ENCODE measurements at places on chromosomes 1 and 21. TPM values are rescaled to one million over a fixed set of nuclear protein-coding genes. Genes with fewer than 3 reads are reported as not detected.

The DLGAP3 gene
- total RNA-seq = 0.24 TPM

The GPR161 gene
- total RNA-seq = 3.4 TPM

The OR2T4 gene
- not detected for total RNA-seq

The FAM89A gene
- 4.2 TPM for total RNA-seq

The DMRTA2 gene
- not detected for total RNA-seq

The PROK1 gene
- total RNA-seq = not detected

The FCMR gene
- total RNA-seq = 1.6 TPM

The DPH2 gene
- 24.7 TPM for total RNA-seq

The SLC2A5 gene
- total RNA-seq = 8.1 TPM

The SEC16B gene
- 4.7 TPM for total RNA-seq

The IL22RA1 gene
- 40.0 TPM for total RNA-seq

The NRIP1 gene
- 78.5 TPM for total RNA-seq

The UBE2U gene
- total RNA-seq = not detected

The XKR8 gene
- total RNA-seq = 9.9 TPM

The BRDT gene
- not detected for total RNA-seq

The PTBP2 gene
- 15.9 TPM for total RNA-seq

The LAMB3 gene
- total RNA-seq = 136 TPM

The SPATA46 gene
- not detected for total RNA-seq

The CASQ1 gene
- total RNA-seq = 0.64 TPM

The LCE3E gene
- not detected for total RNA-seq

The A3GALT2 gene
- not detected for total RNA-seq

The CHIA gene
- total RNA-seq = not detected

The PARK7 gene
- 171 TPM for total RNA-seq

The MATN1 gene
- not detected for total RNA-seq

The EDN2 gene
- 19.3 TPM for total RNA-seq

The ADORA1 gene
- 0.39 TPM for total RNA-seq

The ACTL8 gene
- total RNA-seq = not detected

The CD48 gene
- total RNA-seq = 2.2 TPM

The CELA3B gene
- 0.76 TPM for total RNA-seq

The NTNG1 gene
- total RNA-seq = 1.2 TPM

The NBPF10 gene
- total RNA-seq = 2.4 TPM

The GPR25 gene
- 0.64 TPM for total RNA-seq

The C1QC gene
- total RNA-seq = 32.3 TPM

All from left colon (tissue), 2 donors.